ENCODE measurements at places on chromosomes 12 and 14.

DNA sequence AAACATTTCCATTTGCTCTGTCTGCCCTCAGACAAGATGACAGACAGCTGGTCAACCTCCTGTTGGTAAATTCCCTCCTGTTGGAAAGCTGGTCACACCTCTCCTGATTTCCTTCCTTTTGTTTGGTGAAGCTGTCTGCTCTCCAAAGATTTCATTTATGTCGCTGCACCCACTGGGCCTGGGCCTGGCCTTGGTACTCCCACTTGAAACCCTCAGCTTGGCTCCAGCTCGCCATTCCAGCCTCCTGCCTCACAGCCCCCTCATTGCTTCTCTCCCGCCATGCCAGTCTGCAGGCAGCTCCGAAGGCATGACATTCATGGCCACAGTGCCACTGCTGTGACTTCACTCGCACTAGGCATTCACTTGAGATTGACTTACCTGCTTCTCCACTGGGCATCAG is 451.8 kb downstream of the VRK1 start:
- no peak for DNase-seq

DNA sequence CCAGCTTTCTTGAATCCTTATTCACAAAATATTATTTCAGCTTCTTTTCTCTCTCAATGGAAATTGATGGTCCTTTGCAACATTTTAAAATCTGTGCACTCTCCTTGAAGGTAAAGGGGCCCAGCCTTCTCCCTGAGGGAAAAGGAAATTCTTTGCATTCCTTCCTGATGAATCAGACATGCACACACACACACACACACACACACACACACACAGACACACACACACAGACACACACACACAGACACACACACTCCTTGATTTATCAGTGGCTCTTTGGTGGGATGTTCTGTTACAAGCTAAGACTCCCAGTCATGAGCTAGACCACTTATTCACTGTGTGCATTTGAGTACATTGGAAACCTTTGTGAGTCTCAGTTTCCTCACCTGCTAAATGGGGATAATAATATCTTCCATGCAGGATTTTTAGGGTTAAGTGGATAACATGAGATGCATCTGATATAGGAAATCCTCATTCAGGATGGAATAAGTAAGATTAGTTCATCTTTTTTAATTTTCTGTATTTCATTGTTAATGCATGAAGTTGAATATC is 45.1 kb upstream of the HMGA2 start:
- DNase-seq = no peak

GRCh38 chr12:69324797-69325466 is 23.2 kb upstream of the LYZ start:
- no peak for DNase-seq

- DNase-seq = no peak
Measured at GRCh38 chr12:116563262-116563661, 4.1 kb downstream of the MAP1LC3B2 start.

GRCh38 chr12:58844161-58844560 is 76.1 kb downstream of the LRIG3 start:
- no peak for DNase-seq

GRCh38 chr14:89936654-89937185 is 17.8 kb downstream of the EFCAB11 start:
- DNase-seq = no peak

DNA sequence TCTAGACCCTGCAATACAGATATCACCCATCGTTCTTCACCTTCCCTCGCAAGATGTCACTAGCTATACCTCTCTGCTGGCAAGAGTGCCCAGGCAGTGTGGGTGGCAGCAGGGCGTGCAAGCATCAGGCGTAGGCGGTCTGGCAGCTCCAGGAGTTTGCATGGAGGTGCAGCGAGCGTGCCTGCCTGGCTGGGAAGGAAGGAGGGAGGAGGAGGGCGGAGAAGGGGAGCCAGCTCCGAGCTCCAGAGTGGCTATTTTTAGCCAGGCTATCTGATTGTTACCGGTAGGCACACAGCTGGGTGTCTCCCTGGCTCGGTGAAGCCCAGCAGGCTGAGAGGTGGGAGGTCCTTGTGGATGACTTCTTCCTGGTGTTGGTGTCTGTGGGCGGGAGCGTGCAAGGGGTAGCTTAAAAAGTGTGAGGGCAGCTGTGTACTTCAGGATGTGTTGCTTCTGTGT is 6.2 kb downstream of the FOXJ2 start:
- DNase-seq = peak; percentile 45

- DNase-seq = no peak
Measured at GRCh38 chr12:102757154-102757881, 159.7 kb downstream of the PAH start.

- DNase-seq = no peak
Measured at GRCh38 chr14:102500158-102500662, 9.4 kb downstream of the ANKRD9 start.

DNA sequence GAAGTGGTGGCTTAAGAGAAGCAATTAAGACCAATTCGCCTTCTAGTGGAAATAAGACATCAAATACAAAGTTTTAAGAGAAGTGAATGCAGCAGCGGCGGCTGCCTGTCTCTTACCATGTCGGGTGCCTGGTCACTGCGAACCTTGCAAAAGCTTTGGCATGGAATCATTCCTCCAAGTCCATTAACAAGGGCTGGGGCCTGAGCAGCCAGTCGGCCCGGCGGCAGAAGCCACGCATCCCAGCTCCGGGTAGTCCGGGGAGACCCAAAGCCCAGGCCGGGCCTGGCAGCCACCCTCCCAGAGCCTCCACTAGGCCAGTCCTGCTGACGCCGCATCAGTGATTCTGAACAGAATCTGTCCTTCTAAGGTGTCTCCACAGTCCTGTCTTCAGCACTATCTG is 321.0 kb downstream of the TMEM121 start:
- DNase-seq = no peak

DNA sequence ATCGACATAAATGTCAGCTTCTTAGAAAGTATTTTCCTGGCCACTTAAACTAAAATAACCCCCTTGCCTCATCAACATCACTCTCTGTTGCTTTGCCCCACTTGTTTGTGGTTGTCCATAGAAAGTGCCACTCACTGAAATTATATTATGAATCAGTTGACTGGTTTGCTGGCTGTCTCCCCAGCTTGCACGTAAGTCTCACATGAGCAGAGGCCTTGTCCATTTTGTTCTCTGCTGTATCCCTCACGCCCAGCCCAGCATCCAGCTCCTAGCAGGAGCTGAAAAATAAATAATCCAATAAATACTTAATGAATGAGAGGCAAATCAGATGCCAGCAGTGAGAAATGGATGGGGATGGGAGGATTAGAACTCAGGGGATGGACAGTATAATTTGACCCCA is 159.3 kb downstream of the KSR2 start:
- DNase-seq = no peak

DNA sequence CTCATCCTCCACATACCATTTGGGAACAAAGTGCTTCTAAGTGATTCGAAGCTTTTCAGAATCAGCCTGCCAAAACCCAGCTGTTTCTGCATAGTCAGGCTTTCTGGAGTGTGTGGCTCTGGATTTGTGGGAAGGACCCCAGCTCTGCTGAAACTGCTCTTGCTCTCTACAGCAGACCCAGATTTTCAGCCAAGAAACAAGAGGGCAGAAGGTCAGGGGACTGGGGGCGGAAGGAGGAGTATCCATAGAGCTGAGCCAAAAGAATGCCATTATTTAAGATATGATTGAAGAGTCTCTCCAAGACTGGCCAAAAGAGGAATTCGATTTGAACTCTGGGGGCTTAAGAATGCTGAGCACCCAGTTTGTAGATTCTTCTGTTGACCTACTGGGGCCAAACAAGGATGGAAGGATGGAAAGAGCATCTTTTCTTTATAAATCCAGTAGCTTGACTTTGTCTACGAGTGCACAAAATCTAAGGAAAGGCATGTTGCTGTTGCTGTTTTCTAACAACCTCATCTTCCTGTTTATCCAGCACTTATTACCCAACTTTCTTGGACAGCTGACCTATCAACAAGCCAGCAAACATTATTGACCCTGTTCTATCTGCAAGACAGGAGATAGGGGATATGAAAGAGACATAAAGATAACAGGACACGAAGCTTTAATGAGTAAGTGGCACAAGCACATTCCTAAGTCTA is 29.2 kb downstream of the FBLN5 start:
- DNase-seq = no peak

DNA sequence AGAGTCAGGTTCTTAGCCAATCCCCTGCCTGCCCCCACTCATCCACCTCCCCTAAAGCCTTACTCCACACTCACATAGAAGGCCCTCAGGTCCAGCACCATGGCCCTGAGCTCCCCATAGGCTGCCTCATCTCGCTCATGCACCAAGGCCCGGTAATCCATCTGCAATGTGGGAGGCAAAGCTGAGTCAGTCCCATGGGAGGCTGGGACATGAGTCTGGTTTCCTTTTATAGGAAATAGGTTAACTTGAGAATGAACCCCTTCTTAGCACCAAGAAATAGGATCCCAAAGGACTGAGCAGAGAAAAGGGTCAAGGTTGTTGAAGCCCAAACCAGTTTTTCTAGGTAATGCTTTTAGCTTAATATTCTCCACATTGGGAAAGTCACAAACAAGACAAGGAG is 2.1 kb upstream of the EMC9 start:
- DNase-seq = no peak

- peak; percentile 17 for DNase-seq
Measured at GRCh38 chr14:102046337-102047278, 40.2 kb downstream of the HSP90AA1 start.

GRCh38 chr14:90797919-90798318 is 18.3 kb downstream of the TTC7B start:
- DNase-seq = no peak

DNA sequence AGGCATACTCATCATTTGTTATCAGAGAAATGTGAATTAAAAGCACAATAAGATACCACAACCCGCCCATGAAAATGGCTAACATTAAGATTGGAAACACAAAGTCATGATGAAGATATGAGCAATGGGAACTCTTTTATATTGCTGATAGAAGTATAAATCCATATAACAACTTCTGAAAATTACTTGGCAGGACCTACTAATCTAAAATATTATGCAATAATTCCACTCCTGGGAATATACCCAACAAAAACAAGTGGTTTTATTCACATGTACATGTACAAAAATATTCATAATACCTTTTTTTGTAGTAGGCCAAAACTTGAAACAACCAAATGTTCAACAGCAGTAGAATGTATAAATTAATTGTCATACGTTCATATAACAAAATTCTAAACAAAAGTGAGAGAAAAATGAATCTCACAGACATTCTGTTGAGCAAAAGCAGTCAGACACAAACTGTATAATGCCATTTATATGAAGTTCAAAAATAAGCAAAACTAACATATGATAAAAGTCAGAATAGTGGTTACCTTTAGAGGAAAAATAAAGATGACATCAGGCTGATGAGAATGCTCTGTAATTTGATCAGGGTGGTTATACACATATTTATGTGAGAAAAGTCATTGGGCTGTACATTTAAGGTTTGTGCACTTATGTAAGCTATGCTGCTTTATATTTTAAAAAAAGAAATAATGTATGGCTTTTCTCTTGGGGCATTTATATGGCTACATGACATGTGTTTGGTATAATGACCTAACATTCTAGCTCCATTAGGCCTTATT is 309.2 kb upstream of the KITLG start:
- DNase-seq = no peak

GRCh38 chr12:89507015-89507824 is 17.4 kb downstream of the GALNT4 start:
- no peak for DNase-seq

- DNase-seq = no peak
Measured at GRCh38 chr12:67669934-67670631, 21.5 kb downstream of the DYRK2 start.

DNA sequence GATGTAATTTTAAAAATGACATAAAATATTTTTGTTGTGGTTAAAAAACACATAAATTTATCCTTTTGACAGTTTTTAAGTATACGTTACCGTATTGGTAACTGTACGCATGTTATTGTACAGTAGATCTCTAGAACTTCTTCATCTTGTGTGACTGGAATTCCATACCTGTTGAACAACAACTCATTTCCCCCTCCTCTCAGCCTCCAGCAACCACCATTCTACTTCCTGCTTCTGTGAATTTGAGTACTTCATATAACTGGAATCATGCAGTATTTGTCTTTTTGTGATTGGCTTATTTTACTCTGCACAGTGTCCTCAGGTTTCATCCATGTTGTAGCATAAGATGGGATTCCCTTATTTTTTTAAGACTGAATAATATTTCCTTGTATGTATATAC is 113.6 kb upstream of the ATF1 start:
- DNase-seq = no peak

GRCh38 chr12:75766263-75767160 is 255.1 kb upstream of the KRR1 start:
- no peak for DNase-seq

DNA sequence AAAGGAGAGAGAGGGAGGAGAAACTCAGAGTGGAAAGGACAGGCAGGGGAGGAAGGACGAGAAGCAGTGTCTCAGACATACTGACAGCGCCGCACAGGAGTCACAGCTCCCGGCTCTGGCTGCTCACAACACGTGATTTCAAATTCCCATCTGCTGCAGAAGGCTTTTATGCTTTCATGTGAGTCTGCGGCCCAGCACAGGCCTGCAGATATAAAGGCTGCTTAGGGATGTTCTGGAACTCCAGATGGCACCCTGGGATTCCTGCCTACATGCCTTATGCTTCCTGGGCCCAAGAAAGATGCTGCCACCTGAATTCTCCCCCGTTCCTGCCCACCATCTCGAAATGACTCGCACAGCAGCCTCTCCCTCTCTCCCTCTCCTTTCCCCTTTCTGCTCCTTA is 89.6 kb downstream of the NUAK1 start:
- DNase-seq = no peak

GRCh38 chr14:105935384-105935783 is 409.0 kb downstream of the TMEM121 start:
- DNase-seq = no peak

DNA sequence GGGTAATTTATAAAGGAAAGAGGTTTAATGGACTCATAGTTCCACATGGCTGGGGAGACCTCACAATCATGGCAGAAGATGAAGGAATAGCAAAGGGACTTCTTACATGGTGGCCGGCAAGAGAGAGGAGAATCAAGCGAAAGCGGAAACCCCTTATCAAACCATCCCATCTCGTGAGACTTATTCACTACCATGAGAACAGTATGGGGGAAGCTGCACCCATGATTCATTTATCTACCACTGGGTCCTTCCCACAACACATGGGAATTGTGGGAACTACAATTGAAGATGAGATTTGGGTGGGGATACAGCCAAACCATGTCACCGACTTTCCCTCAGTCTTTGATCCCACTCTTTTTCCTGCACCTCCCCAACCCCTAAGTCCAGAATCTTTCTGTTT is 12.6 kb upstream of the CTDSP2 start:
- DNase-seq = no peak

- DNase-seq = no peak
Measured at GRCh38 chr14:68451696-68452373, 341.0 kb downstream of the ZFP36L1 start.

GRCh38 chr14:92413379-92413778 is 90.4 kb downstream of the SLC24A4 start:
- DNase-seq = no peak

DNA sequence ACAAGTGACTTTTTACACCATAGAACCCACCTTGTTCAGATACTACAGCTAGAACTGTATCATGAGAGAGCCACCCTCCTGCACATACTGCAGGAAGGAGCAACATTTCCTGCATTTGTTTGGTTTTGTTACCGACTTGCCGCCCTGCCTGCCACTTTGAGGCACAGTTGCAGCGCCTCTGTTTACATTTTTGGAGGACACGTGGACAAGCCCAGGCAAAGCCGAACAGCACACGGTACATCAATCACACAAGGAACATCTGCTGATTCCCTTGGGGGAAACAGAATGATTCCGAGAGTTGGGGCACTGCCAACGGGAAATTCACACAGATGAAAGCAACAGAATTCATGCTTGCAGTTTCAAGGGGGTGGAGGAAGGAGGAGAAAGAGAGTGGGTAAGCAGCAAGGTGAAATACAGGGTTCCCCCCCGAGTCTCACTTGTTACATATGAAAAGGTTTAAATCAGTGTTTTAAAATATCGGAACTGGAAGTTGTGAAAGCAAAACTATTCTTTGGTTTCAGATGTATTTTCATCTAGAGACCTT is 110.7 kb downstream of the BTG1 start:
- peak; percentile 40 for DNase-seq

Measured in activated naive CD8-positive, alpha-beta T cell treated with anti-CD3 and anti-CD28 coated beads for 36 hours (primary cell).